ENCODE measurements at places on chromosomes 2 and 18.
A peak's percentile ranks its signal among the peaks of the same experiment; 100 is the strongest.

DNA sequence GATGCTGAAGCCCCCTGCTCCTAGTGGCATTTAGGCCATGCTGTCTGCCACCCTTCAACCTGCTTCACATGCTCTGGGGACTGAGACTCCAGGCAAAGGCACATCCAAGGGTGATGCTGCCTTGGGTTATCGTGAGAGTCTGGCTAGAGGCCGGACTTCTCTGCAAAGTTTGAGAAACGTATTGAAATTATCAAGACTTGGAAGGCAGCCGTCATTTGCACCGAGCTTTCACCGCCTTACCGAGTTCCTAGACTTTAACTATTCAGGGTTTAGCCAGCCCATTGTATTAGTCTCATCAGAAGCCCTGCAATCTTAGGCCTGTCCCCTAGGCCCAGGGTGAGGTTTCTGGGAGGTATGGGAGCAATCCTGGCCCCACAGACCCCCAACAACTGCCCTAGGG is 34.0 kb downstream of the RDH14 start:
- no peak for DNase-seq

DNA sequence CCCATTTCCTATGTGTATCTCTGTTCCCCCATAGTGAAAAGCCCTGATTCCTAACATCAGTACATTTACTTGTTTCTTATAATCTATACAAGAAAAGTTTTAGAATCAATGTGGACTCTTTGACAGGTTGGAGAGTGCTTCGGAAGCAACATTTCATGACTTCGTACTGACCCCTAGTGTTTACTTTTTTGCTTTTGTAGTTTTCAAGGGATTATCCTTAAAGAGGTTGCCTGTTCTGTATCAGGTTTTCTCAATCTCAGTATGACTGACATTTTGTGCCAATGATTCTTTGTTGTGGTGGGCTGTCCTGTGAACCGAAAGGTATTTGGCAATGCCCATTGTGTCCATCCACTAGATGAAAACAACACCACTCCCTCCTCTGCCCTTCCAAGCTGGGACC is 43.3 kb upstream of the SERPINB2 start:
- DNase-seq: no peak

DNA sequence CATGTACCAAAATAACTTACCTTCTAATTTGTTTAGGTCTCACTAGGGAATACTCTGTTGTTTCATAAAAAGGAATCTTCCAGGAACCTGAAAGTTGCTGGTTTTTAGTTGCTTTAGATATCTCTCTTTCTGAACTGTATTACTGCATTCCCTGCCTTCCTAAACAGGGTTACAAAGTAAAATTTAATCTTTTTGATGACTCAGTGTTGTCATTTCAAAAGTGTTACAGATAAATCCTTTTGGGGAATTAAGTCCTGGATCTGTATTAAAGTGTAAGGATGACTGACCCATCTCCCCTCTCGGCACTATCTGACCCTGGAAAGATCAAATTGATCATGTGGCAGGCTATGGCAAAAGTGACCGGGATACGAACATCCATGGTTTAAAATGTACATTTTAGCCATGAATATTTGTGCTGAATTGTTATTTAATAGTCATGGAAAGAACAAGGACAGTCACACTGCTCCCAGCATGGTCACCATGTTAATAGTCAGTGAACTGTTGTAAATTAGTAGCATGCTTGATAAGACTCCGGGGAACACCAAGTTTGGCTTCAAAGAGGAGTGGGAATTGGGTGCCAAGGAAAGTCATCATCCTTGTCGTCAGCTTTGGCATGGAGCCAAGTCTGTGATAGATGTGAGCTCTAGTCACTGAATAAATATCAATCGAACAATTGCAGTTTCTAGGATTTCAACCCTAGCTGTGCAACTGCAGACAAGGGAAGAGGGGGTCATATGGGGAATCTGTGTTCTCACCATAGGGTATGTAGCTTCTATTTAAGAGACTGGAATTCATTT is 4.2 kb downstream of the PLEKHA3 start:
- no peak for DNase-seq

DNA sequence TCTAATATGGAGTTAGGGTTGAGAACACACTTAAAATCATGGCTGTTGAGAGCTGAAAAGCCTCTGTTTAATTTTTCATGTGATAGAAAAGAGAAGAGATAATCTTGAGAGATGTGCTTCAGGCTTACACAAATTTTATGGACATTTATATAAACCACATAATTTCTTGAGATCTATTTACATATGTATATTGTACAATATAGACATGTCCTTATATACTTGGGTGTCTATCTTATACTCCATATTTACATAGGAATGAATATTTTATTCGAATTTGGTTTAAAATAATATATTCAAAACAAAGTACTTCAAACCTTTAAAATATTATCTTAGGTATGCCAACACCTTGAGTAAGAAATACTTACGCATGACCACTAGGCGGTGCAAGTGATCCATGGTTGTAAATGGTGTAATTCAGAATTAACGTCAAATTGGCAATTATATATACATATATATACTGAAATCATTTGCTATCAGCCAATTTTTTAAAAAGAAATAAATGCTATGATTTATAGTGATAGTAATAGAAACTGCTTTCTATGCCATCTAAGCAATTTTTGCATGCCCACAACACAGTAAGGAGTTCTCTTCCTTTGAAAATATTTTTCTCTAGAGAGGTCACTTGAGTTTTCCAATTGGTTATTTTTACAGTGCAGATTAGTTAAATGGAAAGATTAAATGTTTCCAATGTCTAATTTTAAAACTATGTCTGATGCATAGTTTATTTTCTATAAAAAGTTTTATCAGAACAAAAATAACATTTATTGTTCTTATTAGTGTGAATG is 37.6 kb upstream of the SPAG16 start:
- DNase-seq: peak; percentile 3

DNA sequence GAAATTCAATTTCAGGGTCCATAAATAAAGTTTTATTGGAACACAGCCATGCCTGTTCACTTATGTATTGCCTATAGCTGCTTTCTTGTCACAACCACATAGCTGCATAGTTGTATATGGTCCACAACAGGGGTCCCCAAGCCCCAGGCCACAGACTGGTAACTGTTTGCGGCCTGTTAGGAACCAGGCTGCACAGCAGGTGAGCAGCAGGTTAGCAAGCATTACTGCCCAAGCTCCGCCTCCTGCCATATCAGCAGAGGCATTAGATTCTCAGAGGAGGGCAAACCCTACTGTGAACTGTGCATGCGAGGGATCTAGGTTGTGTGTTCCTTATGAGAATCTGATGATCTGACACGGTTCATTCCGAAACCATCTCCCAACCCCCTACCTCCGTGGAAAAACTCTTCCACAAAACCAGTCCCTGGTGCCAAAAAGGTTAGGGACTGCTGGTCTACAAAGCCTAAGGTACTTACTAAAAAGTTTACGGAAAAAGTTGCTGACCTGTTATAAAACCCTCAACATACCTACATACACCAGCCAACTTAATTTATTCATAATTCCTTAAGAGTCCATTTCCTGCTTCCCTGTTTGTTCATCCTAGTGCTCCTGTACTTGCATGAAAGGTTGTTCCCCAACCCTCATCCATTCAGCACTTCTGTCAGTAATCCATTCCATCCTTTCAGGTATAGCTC is 40.1 kb downstream of the NDUFAF7 start:
- no peak for DNase-seq

All from inflammatory macrophage treated with lipopolysaccharide for 1 hour (primary cell).